ENCODE measurements at places on chromosomes 3 and 15.

GRCh38 chr3:42180901-42181300 lies 85.1 kb downstream of the CCK start:
- DNase-seq = no peak

GRCh38 chr15:67685008-67685599 lies 140.2 kb upstream of the SKOR1 start:
- DNase-seq = no peak

GRCh38 chr3:80097674-80098073 lies 329.9 kb upstream of the ROBO1 start:
- DNase-seq = no peak

DNA sequence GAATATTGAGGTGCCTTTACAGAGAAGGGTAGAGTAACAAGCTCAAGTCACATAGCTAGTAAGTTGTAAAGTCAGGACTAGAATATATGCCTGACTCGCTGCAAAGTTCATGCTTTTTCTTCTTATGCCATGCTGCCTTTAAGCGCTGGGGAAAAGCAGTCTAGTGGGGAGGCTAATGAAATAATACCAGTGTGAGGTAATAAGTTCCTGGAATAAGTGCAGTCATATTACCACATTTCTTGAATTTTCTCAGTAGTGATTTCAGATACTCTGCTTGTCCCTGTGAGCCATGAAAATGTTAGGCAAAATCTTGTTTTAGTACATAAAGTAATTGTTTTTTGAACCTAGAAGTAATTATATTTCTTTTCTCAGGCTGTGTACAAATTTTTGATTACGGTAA lies 71.8 kb downstream of the SYN2 start:
- DNase-seq = no peak

- DNase-seq = no peak
Measured at GRCh38 chr3:59873576-59874230, 823.9 kb upstream of the CFAP20DC start.

DNA sequence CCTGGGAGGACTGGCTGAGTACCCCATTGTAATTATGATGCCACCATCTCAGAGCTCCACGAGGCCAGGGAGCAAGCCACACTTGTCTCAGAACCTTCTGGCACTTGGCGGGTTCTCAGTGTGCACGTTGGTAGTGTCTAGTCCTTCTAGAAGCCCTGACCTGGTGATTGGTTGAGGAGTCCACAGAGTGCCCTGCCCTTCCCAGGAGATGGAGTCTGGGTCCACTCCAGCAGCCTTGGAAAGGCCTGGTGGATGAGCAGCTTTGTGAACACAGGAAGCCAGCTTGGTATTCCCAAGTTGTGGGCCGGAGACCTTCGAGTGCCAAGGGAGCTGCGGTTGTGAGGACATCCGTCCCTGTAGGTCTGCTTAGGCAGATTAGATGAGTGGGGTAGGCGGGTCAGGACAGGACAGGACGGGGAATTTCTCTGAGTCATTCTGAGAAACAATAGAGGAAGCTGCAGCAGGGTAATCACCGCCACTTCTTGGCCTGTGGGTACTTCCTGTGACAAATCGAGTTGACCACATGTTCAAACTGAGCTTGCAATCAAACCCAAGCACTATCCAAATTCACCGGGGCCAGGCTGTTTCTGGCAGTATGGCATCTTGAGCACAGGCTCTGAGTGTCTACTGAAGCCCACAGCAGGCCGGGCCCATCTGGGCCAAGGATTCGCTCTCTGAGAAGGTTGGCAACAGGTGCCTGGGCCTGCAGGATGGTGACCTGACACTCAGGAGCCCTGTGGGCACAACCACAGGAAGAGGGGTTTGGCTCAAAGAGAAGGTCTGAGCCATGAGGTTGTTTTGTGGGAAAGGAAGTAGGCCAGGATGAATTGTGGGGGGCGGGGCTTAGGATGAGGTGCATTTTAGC lies 71.5 kb upstream of the PLXNA1 start:
- no peak for DNase-seq

GRCh38 chr3:46897829-46898320 lies 20.4 kb downstream of the PTH1R start:
- no peak for DNase-seq

GRCh38 chr3:120227710-120228347 lies 57.2 kb downstream of the GPR156 start:
- no peak for DNase-seq

- DNase-seq = no peak
Measured at GRCh38 chr15:78854833-78855372, 17.8 kb upstream of the MORF4L1 start.

- DNase-seq = no peak
Measured at GRCh38 chr3:12025584-12025983, 21.4 kb downstream of the SYN2 start.

- DNase-seq = no peak
Measured at GRCh38 chr15:38555686-38556334, 8.8 kb downstream of the RASGRP1 start.

GRCh38 chr15:81660976-81661375 lies 287.0 kb upstream of the TMC3 start:
- DNase-seq = no peak

- no peak for DNase-seq
Measured at GRCh38 chr15:75775296-75776064, 62.8 kb upstream of the CSPG4 start.

DNA sequence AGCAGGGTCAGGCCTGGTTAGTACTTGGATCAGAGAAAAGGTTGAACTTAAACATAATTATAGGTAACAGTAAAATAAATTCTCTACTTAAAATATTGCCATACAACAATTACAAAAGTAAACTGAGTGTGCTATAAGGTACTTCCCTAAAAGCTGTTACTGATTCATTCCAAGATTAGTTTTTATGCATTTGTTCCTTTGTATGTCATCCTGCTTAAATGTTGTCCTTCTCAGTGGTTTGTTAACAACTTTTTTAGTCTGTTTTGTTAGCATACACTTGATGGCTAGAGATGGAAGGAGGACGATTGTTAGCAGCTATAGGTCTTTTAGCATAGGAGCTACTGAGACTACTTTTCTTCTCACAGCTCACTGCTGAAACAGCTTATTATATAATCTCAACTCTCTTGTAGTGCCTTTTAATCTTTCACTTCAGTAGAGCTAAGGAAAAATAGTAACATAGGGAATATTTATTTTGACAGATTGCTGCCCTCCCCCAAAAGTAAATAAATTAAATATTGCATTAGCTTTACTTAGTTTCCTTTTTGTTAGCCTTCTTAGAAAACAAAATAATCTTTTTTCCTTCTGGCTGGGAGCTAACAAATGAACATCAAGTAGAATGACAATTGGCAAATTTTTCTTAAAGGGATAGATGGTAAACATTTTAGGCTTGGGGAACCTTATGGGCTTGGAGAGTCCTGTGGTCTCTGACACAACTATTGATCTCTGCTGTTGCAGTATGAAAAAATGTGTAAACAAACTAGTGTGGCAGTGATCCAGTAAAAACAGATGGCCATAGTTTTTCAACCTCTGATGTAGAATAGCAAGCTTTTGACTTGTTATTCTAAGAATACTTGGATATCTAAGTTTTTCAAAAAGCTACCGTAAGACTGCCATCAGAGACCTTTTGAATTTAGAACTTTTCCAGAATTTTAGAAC lies 39.5 kb downstream of the USP8 start:
- no peak for DNase-seq

- no peak for DNase-seq
Measured at GRCh38 chr15:69290346-69291164, 8.2 kb upstream of the PAQR5 start.

- no peak for DNase-seq
Measured at GRCh38 chr15:77864211-77865105, 213.1 kb downstream of the TBC1D2B start.

GRCh38 chr3:28467414-28467813 lies 118.8 kb upstream of the AZI2 start:
- DNase-seq = no peak

- DNase-seq = no peak
Measured at GRCh38 chr15:97992823-97993222, 32.3 kb downstream of the ARRDC4 start.

DNA sequence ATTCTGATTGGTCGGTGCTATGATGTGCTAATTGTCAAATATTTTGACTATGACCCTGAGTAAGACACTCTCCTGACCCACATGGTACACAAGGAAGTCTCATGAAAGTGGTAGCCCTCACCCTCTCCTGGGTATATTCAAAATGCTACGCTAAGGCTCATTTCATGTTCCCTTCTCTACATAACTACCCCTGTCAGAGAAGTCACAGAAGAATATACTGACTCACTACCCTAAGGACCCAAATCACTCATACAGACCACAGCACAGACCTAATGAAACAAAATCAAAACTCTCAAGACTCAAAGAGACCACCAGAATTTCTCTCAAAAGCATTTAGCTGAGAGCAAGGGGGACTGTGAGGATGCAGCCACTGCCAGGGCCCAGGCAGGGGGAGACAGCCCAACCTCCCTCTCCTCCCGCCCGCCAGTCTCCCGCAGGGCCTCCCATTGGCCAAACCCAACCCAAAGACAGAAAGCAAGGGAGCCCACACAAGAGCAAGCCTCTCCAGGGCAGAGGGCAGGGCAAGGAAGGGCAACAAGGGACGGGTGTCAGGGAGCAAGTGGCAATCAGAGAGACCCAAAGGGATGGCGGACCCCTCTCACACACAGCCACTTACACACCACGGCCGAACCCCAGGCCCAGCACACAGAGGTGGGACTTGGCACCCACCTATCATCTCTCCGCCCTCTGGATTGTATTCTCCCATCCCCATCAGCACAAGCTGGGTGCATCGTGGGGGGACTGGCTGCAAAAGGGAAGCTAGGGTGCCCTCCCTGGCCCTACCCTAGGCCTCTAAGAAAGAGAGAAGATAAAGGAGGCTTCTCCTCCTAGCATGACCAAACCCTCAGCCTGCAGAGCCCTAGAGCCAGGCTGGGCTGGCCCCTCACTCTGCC lies 41.6 kb downstream of the MEGF11 start:
- no peak for DNase-seq

DNA sequence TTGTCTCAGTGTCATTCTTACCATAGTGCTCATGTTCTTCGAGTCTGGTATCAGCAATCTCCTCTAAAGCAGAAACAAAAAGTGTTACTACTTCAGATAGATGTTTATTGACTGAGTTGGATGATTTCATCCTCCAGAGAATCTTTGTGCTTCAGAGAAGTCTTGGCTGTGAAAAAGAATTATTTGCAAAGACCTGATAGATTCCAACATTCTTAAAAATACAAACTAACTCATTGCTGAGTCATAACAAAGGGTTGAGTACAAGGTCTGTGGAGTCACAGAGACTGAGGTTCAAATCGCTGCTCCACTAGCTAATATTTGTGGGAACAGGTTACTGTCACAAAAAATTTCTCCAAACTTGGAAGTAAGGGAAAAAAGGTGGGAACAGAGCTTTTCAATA lies 9.0 kb upstream of the STRIT1 start:
- no peak for DNase-seq

DNA sequence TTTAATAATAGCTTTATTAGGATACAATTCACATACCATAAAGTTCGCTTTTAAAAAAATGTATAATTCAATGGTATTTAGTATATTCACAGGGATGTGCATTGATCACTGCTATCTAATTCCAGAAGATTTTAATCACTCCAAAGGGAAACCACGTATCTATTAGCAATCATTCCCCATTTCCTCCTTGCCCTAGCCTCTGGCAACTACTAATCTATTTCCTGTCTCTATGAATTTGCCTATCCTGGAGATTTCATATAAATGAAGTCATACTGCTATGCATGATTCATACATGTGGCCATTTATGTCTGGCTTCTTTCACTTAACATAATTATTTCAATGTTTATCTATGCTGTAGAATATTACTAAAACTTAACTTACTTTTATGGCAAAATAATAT lies 32.0 kb upstream of the CASR start:
- DNase-seq = no peak

GRCh38 chr3:69288161-69288895 lies 97.6 kb downstream of the FRMD4B start:
- no peak for DNase-seq

- no peak for DNase-seq
Measured at GRCh38 chr15:78399091-78399490, 38.9 kb upstream of the IREB2 start.

GRCh38 chr15:63029676-63030075 lies 12.9 kb upstream of the TPM1 start:
- DNase-seq = no peak

- DNase-seq = peak; percentile 67
Measured at GRCh38 chr3:133663569-133664313, 2.0 kb upstream of the TOPBP1 start.

DNA sequence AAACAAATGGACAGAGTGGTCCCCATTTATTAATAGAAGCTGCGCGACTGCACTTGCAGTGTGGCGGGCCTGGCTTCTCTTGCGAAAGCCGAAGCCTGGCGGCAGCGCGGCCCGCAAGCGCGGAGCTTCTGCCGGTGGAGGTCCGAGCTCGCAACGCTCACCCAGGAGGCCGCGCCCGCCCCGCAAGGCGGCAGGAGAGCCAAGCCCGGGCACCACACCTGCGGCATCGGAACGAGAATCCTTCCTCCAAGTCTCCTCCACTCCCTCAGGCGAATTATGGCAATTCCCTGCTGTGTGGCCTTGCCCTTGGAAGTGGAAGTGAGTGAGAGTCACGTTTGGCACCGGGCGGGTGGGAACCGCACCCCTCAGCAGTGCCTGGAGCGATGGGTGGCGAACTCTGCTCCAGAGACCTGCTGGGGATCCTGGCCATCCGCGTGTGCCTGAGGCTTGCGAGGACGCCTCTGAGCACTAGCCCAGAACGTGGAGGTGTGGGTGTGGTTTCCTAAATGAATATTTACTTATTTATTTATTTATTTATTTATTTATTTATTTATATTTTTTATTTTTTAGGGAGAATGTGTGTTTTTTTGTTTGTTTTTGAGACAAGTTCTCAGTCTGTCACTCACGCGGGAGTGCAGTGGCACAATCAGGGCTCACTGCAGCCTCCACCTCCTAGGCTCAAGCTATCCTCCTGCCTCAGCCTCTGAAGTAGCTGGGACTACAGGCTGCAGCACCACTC lies 133.7 kb upstream of the UBE2E1 start:
- DNase-seq = peak; percentile 23

DNA sequence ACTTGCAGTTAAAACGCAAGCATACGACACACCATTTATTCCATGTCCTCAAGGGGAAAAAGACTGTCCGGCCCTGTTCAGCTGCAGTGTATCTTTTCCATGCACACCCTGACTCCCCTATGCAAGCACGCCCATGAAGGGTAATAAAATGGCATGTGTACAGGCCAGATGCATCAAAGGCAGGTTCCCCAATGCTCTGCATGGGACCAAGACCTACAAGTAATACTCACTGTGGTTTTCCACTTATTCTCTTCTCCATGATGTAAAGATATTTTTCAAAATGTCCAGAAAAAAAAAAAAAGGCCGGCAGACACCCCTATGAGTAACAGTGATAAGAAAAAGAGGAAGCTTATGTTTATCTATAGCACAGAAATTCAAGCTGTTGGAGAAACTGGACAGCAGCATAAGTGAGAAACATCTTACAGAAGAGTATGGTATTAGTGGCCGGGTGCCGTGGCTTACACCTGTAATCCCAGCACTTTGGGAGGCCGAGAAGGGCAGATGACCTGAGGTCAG lies 70.8 kb downstream of the MCF2L2 start:
- DNase-seq = no peak

GRCh38 chr3:8658306-8659212 lies 14.0 kb upstream of the SSUH2 start:
- DNase-seq = no peak

GRCh38 chr15:26690778-26691177 lies 82.1 kb downstream of the GABRB3 start:
- DNase-seq = no peak

- DNase-seq = no peak
Measured at GRCh38 chr3:79339846-79340245, 428.0 kb downstream of the ROBO1 start.

Measured in frontal cortex (tissue), 4 donors.